ENCODE measurements at places on chromosomes 5 and 9.

GRCh38 chr5:66273121-66273520 lies 129.0 kb downstream of the SREK1 start:
- no peaks in the 10 kb centered on the region for H3K27me3 ChIP-seq
- H3K36me3 ChIP-seq: no peaks in the 10 kb centered on the region
- DNase-seq: no peak
- no peak overlapping the region for H3K4me3 ChIP-seq
- no peak overlapping the region for H3K27ac ChIP-seq

- no peaks in the 10 kb centered on the region for H3K36me3 ChIP-seq
- H3K27ac ChIP-seq: no peak overlapping the region
- H3K4me3 ChIP-seq: no peak overlapping the region
- no peak for DNase-seq
- H3K4me1 ChIP-seq: peaks cover 4% of the 10 kb centered on the region
Measured at GRCh38 chr5:124841829-124842712, 95.6 kb upstream of the ZNF608 start.

DNA sequence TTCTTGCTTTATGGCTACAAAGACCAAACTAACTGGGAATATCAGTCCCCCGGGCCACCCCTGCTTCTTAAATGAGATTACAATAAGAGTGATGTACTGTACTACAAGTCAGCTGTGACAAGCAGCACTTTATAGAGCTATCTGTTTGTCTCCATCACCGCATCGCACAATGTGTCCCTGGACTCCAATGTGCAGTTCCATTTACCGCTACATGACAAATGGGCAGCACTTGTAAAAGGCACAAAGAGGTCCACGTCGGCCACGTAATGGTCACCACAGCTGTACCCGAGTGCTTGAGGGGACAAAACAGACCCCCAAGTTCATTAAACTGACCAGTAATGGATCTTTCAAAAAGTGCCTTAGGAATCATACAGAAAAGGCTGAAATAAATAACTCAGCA lies 54.1 kb downstream of the PSMB7 start:
- H3K27me3 ChIP-seq: no peaks in the 10 kb centered on the region
- no peak for DNase-seq
- no peaks in the 10 kb centered on the region for H3K36me3 ChIP-seq
- H3K4me1 ChIP-seq: no peaks in the 10 kb centered on the region
- no peak overlapping the region for H3K4me3 ChIP-seq

DNA sequence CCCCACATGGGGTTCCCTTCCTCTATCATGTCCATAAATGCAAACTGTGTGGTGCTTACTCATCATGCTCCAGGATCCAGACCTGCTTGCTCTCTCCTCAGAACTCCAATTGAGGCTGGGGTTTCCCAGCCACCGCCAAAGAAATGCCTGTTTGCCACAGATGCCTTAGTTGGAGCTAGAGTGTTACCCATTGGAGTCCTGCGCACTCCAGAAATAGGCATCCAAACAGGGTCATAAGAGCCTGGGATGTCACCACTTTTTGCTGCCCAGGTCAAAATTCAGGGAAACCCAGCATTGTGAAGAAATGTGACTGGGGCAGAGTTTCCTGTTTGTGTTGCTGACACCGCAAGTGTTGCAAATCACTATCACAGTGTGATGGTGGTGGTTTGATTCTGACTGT lies 60.7 kb upstream of the SPDL1 start:
- H3K4me3 ChIP-seq: no peak overlapping the region
- no peak for DNase-seq
- H3K27me3 ChIP-seq: no peaks in the 10 kb centered on the region
- H3K27ac ChIP-seq: no peak overlapping the region
- H3K4me1 ChIP-seq: no peaks in the 10 kb centered on the region

Measured in vagina (tissue), 2 donors.